Stimulated activated CD8-positive, alpha-beta memory T cell treated with anti-CD3 and anti-CD28 coated beads, Interleukin-12 subunit alpha, Interleukin-12 subunit beta, amount 100 ng/mL, for 4 hours (primary cell): ENCODE measurements at places on chromosomes 1 and 21.

GRCh38 chr1:91817211-91817905 is 68.6 kb downstream of the TGFBR3 start:
- no peak for DNase-seq

DNA sequence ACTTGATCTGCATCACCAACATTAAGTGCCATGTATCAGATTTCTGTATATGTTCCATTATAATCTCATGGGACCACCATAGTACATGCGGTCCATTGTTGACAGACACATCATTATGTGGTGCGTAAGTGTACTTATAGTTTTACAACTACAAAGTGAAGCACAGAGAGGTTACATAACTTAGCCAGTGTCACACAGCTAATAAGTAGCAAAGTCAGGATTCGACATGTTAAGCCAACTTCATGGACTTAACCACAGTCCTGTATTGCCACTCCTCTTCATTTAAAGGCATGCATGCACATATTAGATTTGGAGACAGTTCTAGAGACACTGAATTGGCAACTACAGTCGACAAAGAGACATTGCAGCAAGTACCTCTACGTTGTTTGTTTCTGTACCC is 120.5 kb downstream of the ATF6 start:
- DNase-seq = no peak

GRCh38 chr1:10556430-10557005 is 81.8 kb downstream of the PEX14 start:
- no peak for DNase-seq

DNA sequence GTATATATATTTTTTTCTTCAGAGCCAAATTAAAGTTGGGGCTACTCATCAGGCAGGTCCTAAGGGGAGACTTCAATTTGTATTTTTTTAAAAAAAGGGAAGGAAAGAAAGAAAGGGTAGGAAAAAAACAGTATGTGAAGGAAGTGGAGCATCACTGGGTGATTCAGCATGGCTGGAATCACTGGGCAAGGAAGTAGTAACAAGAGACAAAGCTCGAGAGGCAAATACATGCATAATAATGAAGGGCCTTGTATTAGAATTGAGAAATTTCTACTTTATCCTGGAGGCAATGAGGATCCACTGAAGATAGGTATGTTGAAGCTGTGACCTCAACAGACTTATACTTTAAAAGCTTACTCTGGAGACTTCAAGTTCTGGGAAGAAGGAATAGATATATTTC is 184.4 kb downstream of the COQ8A start:
- DNase-seq = no peak

DNA sequence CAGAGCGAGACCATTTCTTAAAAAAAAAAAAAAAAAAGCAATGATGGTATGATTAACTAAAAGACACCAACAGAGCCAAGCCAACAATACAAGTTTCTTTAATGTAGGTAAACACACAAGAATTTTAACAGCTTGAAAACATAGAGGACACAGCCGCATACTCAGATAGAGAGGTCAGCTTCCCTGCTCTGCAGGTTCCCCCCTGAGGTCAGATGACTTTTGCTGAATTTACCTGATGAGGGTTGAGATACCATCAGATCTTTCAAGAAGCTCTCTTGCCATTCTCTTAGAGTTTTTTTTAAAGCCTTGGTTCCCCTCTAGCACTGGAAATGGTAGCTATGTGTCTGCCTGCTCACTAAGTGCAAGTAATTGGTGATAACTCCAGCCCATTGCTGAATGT is 31.1 kb downstream of the BCAS2 start:
- no peak for DNase-seq

GRCh38 chr1:233638513-233638912 is 24.6 kb downstream of the KCNK1 start:
- no peak for DNase-seq
